Esophagus squamous epithelium (tissue), 5 donors: ENCODE measurements at places on chromosomes 1 and 21.

- no peak for DNase-seq
These were observed 140.4 kb upstream of the ETV3 start for GRCh38 chr1:157278383-157279137.

- no peak for DNase-seq
These were observed 60.4 kb downstream of the SLC44A5 start for GRCh38 chr1:75550559-75550958.

- DNase-seq, result no peak
These were observed 16.3 kb downstream of the DPYD start for GRCh38 chr1:97904534-97904933.

DNA sequence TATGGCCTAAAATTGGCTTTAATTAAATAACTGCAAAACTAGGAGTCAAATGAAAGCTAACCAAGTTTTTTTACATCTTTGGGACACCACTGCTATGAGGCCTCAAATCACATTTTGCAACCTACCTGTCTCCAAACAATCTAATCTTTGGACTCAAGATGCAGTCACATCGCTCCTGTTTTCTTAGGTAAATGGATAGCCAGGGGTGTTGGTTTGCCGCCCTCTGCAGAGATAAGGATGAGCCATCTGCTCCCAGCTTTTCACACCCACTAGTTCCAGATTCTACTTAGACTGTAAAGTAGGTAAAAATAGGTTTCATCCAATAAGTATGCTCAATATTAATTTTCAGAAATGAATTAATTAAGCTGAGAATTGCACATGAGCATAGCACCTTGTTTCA is 456.5 kb downstream of the KIF26B start:
- DNase-seq, result no peak

DNA sequence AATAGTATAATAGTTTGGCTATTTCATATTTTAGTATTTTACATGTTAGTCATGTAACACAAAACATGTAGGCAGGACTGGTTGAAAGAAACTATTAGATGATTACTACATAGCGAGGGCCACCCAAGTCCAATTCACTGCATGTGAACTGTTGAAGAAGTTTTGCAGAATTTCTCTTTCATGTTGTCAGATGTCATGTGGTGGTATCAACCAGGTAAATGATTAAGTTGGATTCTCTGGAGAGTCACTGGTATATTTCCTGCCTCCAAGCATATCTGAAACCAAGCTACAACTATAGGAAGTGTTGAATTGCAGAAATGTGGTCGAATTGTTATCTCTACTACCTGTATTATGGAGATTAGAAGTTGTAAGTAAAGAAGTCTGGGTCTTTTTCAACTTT is 137.8 kb upstream of the DPYD start:
- no peak for DNase-seq

DNA sequence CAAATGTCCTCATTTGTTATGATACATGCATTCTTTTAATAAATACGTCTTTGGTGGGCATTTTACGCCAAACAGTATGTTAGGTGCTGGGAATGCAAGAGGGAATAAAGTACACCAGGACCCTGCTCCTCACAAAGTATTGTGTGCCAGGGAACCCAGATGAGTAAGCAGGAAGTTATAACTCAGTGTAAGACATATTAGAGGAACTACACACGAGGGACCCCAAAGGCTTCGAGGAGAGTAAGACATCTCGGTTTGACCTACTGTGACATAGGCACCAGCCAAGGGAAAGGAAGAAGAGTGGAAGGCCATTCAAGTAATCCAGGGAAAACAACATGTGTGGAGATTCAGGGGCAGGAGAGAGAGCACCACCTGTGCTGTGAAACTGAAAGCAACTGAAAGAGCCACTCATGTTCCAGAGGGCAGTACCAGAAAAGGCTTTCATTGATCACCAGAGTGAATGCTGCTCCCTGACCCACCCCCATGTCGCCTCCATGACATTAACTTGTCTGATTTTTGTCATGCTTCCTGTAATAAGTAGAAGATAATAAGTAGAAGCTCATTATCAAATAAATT is 542.5 kb upstream of the PKN2 start:
- DNase-seq, result no peak

GRCh38 chr1:206891412-206891811 is 5.8 kb upstream of the IL24 start:
- DNase-seq, result no peak

- no peak for DNase-seq
These were observed 2.3 kb upstream of the OR2C3 start for GRCh38 chr1:247538561-247538960.

GRCh38 chr1:67831850-67832513 is 1.3 kb downstream of the GNG12 start:
- no peak for DNase-seq

GRCh38 chr1:247857069-247857984 is at the start of gene TRIM58:
Gene TRIM58 (plus strand): TSS chr1:247857187. CDS start chr1:247857247, 60 bp downstream.
- DNase-seq, result no peak

- DNase-seq, result no peak
These were observed 3.8 kb upstream of the SSU72 start for GRCh38 chr1:1578371-1578940.

GRCh38 chr1:24828887-24829192 is 83.6 kb downstream of the CLIC4 start:
- no peak for DNase-seq

DNA sequence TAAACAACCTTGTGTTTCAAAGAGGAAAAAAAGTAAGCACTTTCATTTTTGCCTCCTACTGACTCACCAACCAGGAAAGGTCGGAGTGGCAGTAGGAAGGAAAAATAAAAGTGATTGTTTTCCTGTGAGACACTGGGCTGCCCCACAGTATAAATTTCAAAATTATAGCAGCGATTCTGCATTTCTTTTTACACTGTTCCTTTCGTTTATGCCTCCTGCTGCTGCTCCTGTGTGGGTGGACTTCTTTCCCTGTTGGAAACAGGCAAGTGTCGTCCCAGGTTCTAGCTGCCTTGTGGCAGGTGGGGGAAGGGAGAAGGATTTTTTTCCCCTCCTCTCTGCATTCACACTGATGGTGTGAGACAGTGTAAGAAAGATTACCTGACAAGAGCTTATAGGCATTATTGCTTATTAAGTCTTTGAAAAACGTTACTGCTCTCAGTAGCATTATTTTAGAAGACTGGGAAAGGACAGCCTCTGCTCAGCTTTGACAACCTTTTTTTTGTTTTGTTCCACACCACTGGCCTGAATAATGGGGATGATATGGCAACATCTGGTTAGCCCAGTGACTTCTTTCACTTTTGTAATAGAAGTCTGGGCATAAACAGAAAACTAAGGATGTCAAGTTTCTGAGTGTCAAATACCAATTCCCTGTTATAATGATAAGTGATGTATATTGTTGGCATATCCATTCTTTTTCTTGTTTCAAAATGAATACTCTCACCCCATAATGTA is 77.9 kb downstream of the NEK7 start:
- DNase-seq, result no peak

DNA sequence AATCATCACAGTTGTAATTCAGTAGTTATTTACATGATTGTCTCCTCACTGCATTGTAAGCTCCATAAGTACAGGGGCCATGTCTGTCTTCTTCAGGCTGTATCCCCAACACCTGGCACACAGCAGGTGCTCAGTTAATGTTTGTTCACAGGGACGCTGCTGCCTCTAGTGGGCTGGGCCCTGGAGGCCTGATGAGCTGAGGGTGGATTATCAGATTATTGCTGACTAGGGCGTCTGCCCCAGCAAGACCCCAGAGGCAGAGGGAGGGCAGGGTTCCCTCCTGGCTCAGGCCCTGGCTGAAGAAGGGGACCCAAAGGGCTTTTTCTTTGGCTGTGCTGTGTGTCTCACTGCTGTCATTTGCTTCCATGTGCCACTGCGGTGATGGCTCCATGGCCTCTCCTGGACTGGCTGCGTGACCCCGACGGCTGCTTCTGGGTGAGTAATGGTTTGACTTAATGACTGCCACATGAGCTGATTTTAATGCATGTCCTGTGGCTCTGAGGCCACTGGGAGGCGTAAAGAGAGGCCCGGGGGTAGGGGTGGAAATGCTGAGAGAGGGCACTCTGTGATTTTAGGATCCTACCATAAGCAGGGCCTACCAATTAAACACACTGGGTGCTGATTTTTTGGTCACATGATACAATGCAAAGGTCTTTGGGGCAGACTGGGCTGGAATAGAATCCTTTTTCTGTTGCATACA is 20.8 kb upstream of the EPB41 start:
- DNase-seq, result no peak

DNA sequence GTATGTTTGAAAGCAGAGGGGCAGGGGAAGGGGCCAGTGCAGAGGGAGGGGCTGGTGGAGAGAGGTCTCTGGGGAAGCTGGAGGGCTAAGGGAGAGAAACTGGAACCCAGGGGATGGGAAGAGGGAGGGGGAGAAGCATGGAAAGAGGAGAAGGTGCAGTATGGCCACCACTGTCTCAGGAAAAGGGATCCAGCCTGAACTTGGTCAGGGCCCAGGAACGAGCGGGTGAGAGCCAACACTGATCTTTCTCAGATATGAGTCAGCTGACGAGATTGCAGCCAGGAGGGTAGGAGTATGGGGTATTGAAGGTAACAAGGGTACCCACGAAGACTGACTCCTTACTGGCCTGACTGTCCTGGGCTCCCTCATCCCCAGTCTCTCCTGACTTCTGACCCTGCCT is 18.0 kb downstream of the TIE1 start:
- no peak for DNase-seq

DNA sequence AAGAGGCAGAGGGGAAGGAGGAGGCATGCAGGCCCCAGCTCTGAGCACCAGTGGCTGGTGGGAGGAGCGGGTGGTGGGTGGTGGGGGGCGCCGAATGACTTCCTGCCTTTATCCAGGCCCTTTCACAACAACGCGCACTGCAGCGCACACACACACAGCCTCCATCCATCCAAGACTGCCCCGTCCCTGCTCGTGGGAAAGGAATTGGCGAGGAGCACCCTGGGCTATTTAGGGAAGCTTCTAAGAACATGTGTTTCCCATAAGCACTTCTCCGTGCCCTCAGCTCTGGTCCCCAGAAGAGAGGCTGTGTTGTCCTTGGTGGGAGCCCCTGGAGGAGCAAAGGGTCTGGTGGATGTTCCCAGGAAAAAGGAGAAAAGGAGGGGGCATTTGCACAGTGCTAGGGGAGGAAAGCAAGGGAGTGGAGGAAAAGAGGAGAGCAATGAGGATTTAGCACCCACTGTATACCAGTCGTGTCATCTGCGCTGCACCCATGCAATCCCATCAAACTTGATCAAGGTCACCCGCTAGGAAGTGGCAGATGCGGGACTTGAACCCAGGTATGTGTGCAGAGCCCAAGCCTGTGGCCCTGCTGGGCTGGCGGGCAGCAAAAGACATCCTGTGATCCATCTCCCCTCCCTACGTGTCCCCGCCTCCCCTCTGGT is 28.1 kb downstream of the EPHA2 start:
- no peak for DNase-seq

GRCh38 chr1:24452922-24453485 is 37.4 kb downstream of the NIPAL3 start:
- DNase-seq, result no peak

DNA sequence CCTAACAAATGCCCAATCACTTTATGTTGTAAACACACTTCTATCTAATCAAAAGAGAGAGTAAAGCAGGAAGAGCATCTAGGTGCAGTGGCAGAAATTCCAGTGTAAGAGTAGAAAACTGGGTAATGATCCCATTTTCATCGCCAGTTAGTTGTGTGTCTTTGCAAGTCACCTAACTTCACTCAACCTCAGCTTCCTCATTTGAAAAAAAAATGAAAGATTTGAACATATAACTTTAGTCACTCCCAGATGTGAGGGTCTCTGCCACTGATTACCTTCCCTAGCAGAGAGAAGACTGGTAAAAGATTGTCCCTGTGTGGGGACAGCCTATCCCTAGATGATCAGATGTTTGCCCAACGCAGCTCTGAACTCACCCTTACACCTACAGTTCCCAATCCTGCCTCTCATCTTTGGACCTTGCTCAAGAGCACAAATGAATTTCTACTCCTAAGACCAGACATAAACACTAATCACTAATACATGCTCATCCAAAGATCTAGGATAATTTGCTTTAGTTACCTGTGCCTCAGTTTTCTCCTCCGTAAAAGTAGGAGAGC is 25.2 kb upstream of the DUSP23 start:
- DNase-seq, result no peak

- no peak for DNase-seq
These were observed 76.8 kb upstream of the ATF3 start for GRCh38 chr1:212531796-212532195.

- no peak for DNase-seq
These were observed 67.5 kb downstream of the IVNS1ABP start for GRCh38 chr1:185249563-185249962.

GRCh38 chr21:41821081-41821755 is 54.4 kb upstream of the RIPK4 start:
- no peak for DNase-seq

- no peak for DNase-seq
These were observed 66.6 kb downstream of the CD34 start for GRCh38 chr1:207844371-207844770.

DNA sequence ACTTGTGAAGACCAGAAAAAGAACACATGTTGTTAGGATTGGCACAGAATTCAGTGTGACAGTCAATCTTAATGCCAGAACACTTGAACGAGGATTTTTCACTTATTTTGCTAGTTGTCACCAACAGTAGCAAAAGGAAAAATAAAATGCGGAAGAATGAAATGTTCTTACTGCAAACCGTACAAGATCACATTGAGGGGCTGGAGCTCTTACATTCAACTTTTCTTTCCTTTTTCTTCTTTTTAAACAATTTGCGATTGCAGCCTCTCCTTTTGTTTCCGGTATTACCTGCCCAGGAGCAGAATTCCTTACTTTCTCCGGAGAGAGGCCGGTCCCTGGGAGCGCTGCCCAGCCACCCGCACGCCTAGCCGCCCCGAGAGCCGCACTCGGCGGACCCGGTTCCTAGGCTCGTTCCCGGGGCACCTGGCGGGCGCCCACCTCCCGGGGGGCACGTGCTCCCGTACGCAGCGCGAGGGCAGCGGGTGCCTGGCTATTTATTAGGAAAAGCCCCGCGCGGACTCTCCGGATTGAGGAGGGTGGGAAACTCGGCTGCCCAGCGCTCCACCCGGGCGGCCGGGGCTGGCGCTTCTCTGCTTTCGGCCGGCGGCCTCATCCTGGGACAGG is 1.2 kb upstream of the CAMTA1 start:
- DNase-seq, result no peak

DNA sequence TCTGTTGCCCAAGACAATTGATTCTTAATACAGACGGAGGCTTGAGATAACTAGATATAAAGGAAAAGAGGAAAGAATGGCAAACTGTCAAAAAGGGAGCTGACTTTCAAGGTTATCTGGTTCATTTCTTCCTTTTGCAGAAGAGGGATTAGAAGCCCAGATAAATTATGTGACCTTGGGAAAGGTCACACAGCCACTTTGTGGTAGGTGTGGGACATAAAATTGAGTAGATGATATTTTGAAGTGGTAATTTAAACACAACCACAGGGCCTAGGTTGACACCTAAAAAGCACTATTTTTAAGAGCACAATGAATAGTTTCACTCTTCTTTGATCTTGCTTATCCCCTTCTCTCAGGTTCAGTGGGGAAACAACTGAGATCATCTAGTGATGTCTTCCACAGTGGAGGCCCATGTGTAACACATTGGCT is 16.9 kb upstream of the KIAA0040 start:
- no peak for DNase-seq

GRCh38 chr1:65097076-65097475 is 50.9 kb upstream of the AK4 start:
- DNase-seq, result no peak

GRCh38 chr21:42012763-42013329 is 2.7 kb upstream of the ZBTB21 start:
- DNase-seq, result no peak

GRCh38 chr1:243325305-243325890 is 69.6 kb downstream of the SDCCAG8 start:
- DNase-seq, result no peak
